ENCODE measurements at places on chromosomes 2 and 18.

GRCh38 chr18:8800445-8800844 is 95.1 kb downstream of the MTCL1 start:
- DNase-seq = no peak

GRCh38 chr18:69220529-69220928 is 180.2 kb upstream of the DOK6 start:
- DNase-seq = no peak

GRCh38 chr2:172425336-172425735 is 2.0 kb upstream of the ITGA6 start:
- no peak for DNase-seq

DNA sequence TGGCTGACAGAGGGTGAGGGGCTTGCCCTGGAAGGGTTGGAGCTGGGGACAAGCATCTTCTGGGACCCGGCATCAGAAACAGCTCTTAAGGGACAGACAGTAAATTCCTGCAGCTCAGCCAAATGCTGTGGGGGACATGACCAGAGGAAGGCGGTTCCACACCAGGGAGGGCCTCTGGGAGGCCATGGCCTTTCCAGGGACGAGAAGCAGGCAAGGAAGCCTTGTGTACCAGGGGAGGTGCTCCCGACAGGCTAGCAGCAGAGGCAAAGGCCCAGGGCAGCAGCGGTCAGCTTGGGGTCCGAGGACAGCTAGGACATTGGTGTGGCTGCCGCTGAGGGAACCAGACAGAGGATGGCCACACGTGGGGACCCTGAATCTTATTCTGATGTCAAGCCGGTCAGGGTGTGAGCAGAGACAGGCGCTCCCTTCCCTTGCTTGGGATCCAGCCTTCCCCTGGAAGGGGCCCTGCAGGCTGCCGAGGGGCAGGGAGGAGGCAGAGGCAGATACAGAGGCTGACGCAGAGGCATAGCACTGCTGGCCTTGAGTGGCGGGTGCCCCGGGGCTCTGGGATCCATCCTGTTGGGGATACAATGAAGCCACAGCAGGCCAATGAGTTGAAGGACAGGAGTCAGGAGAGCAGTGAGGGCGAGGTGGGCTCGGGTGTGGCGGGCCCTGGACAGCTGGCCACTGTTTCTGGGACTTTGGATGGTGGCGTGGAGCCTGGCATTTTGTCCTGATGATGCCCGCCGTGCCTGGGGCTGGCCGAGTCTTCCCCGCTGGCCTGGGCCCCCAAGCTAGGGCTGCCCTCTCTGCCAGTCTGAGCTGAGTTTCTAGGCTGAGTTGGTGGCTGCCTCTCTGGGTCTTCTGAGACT is 64.1 kb upstream of the GPC1 start:
- no peak for DNase-seq

DNA sequence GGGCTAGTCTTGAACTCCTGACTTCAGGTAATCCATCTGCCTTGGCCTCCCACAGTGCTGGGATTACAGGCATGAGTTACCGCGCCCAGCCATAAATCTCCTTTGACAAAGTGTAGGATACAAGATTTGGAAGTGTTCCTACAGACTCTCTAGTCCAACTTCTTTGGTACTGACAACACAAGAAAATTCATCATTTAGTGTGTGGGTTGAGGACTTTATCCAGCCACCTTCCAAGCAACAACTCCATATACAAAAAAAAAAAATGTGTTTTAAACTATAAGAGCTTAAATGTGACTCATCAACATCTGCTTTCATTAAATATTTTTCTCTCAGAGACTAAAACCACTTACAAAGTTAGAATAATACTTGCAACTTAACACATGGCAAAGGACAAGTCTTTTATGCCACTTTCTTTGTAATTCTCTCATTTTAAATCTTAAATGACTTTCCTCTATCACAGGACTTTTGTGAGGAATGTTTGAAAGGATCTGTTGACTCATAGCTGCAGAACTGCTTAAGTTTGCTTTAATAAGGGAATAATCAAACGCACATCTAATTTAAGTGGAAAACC is 46.2 kb upstream of the ITGAV start:
- no peak for DNase-seq

DNA sequence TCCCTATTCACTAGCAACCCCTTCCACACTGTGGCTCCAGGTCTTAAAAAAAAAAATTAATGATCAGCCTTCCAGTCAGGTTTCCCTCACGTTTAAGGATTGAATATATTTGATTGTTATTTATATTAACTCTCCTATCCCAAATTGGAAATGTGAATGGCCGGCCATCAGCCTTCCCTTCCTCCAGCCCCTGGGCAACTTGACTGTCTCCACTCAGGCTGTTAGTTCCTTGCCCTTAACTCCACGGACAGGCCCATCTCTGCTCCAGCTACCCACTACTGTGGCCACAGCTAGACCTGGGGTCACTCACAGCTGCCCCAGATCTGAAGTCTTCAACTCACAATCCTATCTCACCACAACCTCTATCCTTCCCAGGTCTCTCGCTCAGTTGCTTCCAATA is 39.9 kb downstream of the THOC1 start:
- no peak for DNase-seq

Data from cortex of kidney (tissue), 1 donor.